ENCODE measurements at places on chromosomes 5 and 9.
A peak's percentile ranks its signal among the peaks of the same experiment; 100 is the strongest.

- no peak for DNase-seq
These were observed 1632.8 kb downstream of the MAT2B start for GRCh38 chr5:165138236-165138635.

- no peak for DNase-seq
These were observed 273.3 kb downstream of the MAN2A1 start for GRCh38 chr5:109962882-109963603.

GRCh38 chr5:171093598-171093997, 215.4 kb upstream of the TLX3 start:
- no peak for DNase-seq

- no peak for DNase-seq
These were observed 266.2 kb downstream of the MED10 start for GRCh38 chr5:6112125-6112524.

- DNase-seq, result no peak
These were observed 287.0 kb downstream of the SH3GL2 start for GRCh38 chr9:17865881-17866280.

DNA sequence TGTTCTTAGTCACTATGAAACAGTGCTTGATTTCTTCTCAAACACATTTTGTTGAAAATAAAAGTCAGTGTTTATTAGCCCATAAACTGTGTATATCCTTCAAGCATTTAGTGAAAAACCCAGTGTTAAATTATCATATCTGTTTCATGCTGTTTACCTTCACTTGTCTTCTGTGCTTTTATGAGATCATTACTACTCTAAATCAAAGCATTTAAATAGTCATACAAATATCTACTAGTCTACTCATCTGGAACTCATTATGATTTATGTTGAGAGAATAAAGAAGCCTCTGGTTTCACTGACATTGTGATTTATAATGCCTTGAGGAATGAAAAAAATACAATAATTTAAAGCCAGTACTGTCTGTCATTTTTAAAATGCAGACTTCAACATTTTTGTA, 366.5 kb downstream of the SLCO4C1 start:
- DNase-seq, result no peak

DNA sequence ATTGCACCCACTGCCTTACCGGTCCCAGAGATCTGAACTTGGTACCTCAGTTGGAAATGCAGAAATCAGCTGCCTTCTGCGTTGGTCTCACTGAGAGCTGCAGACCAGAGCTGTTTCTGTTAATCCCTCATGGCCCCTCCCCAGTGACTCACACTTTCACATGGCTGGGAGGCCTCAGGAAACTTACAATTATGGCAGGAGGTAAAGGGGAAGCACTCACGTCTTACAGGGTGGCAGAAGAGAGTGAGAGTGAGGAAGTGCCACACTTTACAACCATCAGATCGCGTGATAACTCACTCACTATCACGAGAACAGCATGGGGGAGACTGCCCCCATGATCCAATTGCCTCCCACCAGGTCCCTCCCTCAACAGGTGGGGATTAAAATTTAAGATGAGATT, 648.5 kb downstream of the MTRR start:
- peak; percentile 9 for DNase-seq

GRCh38 chr9:129382281-129383018, 204.4 kb upstream of the IER5L start:
- no peak for DNase-seq

GRCh38 chr5:74156728-74157383, 483.7 kb downstream of the ENC1 start:
- DNase-seq, result no peak

DNA sequence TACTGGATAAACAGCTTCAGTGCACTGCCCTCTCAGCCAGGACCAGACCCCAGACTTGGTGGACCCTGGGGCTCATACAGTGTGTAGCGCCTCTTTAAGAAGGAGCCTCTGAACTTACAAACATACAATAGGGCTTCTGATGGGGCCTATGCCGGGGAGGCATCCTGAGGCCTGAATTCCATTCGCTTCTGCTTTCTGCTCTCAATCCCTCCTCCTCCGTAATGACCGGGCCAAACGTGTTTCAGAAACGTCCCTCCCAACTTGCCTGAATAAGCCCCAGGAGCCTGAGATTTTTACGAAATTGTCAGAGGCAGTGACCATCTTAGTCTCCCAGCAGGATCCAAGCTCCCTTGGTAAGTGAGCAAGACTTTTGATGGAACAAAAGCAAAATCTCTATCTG, 128.1 kb upstream of the BOD1 start:
- DNase-seq, result no peak

GRCh38 chr9:124263213-124263612, 5.5 kb downstream of the NEK6 start:
- no peak for DNase-seq

DNA sequence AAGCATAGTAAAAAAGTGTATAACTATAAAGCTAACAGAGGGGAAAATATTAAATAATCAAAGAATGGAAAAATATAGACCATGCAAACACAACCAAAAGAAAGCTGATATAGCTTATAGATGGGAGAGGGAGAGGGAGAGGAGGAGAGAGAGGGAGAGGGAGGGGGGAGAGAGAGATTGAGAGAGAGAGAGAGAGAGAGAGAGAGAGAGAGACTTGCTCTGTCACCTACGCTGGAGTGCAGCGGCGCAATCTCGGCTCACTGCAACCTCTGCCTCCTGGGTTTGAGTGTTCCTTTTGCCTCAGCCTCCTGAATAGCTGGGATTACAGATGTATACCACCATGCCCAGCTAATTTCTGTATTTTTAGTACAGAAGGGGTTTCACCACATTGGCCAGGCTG, 110.6 kb downstream of the RAPGEF6 start:
- DNase-seq, result no peak

GRCh38 chr5:138258704-138259292, 15.6 kb downstream of the GFRA3 start:
- DNase-seq, result no peak

DNA sequence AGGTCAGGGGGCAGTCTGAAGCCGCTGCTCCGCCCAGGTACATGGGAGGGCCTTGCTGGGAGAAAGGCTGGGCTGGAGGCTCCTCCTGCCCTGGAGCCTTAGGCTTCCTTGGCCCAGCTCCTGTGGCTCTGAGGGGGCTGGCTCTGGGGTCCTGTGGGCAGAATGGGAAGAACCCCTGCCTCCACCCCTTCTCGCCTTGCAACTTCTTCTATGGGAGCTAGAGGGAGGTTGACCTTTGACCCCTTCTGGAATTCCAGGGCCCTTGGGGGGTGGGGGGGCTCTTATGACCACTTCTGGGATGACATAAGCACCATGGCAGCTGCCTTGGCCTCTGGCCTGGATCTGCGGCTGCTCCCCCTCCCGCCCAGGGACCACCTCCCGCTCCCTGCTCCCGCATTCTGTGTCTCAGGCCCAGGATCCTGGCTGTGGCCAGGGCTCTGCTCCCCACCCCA, 32.2 kb downstream of the IER5L start:
- DNase-seq, result peak; percentile 76

GRCh38 chr9:2493109-2493508, 128.5 kb upstream of the VLDLR start:
- no peak for DNase-seq

DNA sequence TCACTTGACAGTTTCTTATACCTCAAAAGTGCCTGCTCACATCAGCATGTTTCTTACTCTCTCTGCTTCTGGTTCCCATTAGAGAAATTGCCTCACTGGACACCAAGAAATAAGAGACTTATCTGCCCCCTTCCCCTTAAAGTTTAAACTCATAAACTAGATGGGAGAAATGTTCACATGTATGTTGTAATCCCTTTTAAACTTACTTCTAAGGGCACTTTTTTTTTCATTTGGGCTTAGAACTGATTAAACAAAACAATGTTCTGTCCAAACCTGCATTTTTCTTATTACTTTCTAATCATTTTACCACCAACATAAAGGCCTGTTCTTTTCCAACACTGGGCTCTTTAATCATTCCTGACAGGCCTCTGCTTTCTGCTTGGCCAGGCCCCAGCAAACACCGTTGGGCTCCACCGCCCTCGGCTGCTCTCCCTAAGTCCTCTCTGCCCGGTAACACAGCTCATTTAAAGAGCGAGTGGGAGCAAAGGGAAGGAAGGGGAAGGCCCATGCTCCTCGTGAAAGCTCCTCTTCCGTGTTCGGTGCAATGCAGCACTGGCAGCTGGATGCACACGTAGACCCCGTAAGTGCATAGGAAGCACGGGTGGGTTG, 53.4 kb downstream of the ROR2 start:
- DNase-seq, result no peak

DNA sequence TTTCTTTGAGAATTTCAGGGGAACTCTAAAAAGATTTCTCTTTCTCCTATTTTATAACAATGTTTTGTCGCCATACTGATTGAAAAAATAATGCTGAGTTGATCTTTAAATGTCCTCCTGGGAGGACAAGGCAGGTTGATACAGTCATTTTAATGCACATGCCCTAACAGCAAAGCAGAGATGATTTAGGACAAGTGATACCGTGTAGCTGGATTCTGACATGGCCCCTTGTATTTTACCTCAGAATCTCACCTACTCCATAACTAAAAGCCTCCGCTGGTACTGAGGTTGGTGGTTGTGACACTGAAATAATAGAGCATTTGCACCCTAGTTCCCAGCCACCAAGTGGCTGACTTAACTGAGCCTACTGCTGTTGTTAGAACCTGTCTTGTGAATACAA, 811 bp upstream of the LRRTM2 start:
- DNase-seq, result no peak

GRCh38 chr5:155027993-155028629, 14.6 kb downstream of the KIF4B start:
- no peak for DNase-seq

DNA sequence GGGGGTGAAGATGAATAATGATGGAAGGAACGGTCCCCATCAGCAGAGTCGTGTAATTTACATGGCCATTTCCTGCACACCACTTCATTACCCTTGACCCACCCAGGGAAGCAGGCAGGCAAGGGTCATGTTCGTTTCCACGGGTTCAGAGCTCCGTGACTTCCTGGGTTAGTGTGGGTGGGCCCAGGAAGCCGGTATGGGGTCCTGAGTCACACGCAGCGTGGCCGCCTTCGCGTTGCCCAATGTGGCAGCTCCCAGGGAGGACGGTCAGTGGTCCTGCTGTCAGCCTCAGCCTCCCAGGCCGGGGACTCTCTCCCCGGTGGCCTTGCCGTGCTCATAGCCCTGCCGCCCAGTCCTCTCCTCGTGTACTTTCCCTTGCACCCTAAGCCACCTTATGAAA, 5.1 kb upstream of the TERT start:
- no peak for DNase-seq

- DNase-seq, result no peak
These were observed 2.9 kb upstream of the SLC4A9 start for GRCh38 chr5:140356853-140357725.

GRCh38 chr5:90050103-90050502, 359.5 kb downstream of the CETN3 start:
- DNase-seq, result no peak

DNA sequence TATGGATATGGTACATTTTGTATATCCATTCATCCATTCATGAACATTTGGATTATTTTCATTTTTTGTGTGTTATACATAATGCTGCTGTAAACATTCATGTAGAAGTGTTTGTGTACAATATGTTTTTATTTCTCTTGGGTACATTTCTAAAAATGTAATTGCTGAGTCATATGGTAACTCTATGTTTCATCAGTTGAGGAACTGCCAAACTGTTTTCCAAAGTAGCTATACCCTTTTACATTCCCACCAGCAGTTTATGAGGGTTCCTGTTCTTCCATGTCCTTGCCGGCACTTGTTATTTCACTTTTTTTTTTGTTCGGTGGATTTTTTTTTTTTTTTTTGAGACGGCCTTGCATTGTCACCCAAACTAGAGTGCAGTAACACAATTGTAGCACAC, 54.0 kb upstream of the MCCC2 start:
- no peak for DNase-seq

DNA sequence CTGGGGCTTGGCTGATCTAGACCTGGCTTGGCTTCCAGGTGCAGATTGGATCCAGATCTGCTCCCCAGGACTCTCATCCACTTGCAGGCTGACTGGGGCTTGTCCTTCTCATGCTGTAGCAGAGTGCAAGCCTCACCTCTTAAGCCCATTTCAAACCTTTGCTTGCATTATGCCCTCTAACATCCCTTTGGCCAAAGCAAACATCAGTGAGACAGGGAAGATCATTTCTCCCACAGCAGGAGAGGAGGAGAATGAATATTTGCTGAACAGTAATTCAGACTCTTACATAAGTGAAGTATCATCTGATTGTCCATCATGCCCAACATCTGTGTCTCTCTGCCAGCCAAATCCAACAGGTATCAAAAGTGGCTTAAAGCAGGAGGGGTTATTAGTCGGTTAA, 194.9 kb downstream of the C9orf152 start:
- DNase-seq, result no peak

- no peak for DNase-seq
These were observed 13.1 kb upstream of the RPL26L1 start for GRCh38 chr5:172946146-172946545.

- no peak for DNase-seq
These were observed 31.8 kb upstream of the NANS start for GRCh38 chr9:98024702-98025101.

GRCh38 chr5:101997235-101997634, 298.8 kb downstream of the SLCO4C1 start:
- no peak for DNase-seq

GRCh38 chr9:72978744-72979143, 25.9 kb upstream of the ALDH1A1 start:
- no peak for DNase-seq

- DNase-seq, result no peak
These were observed 196.5 kb downstream of the GADD45G start for GRCh38 chr9:89801341-89801740.

GRCh38 chr9:124354346-124355038, 60.8 kb downstream of the PSMB7 start:
- no peak for DNase-seq

DNA sequence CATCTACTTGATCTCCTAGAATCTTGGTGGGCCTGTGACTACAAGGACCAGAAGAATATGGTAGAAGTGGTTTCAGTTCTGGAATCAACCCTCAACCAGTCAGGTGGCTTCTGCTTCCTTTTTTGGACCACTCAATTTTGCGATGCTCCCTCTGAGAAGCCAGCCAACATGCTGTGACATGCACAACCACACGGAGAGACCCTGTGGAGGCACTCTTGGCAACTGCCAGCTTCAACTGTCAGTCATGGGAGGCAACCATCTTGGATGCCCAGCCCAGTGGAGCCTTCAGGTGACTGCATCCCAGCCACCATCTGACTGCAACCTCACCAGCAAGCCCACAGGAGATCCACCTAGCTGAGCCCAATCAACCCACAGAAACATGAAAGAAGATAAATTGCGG, 137.3 kb downstream of the FAM114A2 start:
- DNase-seq, result no peak

GRCh38 chr9:35826071-35826701, 2.3 kb downstream of the FAM221B start:
- no peak for DNase-seq

- DNase-seq, result no peak
These were observed 1.6 kb upstream of the PHYKPL start for GRCh38 chr5:178234121-178234749.

- DNase-seq, result no peak
These were observed 27.6 kb downstream of the TPPP start for GRCh38 chr5:665541-665955.

- no peak for DNase-seq
These were observed 14.0 kb downstream of the IRX2 start for GRCh38 chr5:2737273-2738155.

- no peak for DNase-seq
These were observed 149.1 kb downstream of the ATP10B start for GRCh38 chr5:160702934-160703333.

Measured in non-pigmented ciliary epithelial cell (primary cell).